ENCODE measurements at places on chromosomes 16 and 17.

- peak; percentile 22 for DNase-seq
Observed at GRCh38 chr17:65228734-65229620, 91.8 kb downstream of the RGS9 start.

DNA sequence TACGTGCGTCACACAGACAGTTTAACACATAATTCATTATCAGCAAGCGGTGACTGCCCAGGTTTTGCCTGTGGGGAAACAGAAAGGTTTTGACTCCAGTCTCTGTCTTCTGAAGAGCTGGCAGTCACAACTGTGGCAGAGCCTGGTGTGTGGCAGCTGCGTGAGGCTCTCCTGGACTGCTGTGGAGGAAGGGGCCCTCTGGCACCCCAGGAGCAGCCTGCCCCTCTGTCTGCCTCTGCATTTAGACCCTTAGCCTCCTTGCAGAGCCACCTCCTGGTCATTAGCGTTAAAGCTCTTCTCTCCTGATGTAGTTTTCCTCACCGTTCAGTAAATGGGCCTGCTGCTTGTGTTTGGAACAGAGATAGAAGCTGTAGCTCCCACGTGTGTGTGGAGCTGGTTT is 10.9 kb downstream of the RAB40C start:
- no peak for DNase-seq

- DNase-seq: no peak
Observed at GRCh38 chr16:57986196-57986595, 14.3 kb downstream of the ZNF319 start.

DNA sequence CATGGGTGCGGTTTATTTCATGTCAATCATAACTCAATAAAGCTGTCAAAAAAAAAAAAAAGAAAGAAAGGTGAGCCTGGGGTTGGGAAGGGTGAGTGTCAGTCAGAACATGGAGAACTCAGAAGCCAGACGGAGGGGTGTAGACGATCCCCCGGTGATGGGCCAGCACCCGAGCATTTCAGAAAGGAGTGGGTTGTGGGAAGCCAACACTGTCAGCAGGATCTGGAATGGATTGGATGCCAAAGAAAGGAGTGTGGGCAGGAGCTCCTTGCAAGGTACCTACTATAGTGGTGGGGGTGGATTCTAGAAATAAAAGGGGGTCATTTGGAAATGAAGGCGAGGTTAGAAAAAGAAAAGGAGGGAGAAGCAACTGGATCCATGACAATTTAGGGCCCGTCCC is 19.8 kb upstream of the SCIMP start:
- no peak for DNase-seq

DNA sequence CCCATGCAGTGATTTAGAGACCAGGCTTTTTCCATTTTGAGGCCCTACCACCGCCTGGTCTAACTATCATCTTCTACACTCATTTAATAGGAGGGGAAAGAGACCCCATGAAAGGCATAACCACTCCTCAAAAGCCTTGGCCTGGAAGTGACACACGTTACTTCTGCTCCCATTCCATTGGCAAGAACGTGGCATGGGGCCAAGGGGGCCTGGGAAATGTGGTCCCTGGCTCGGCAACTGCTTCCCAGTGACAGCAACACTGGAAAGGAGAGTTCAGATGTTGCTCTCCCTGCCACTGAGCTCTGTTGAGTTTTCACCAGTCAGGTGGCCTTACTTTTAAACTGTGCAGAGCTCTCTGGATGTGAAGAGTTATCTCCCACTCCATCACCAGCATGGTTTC is 45.2 kb upstream of the MAP3K14 start:
- DNase-seq: no peak

DNA sequence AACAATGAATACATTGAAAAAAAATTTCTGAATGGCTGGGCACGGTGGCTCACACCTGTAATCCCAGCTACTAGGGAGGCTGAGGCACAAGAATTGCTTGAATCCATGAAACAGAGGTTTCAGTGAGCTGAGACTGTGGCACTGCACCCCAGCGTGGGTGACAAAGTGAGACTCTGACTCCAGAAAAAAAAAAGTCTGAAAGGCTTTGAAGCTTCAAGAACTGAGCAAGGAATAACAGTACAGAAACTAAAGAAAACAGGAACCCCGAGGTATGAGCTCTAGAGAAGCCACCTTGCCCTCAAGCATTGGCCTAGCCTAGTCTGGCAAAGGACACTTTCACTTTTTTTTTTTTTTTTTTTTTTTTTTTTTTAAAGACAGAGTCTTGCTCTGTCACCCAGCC is 45.0 kb downstream of the TEX2 start:
- peak; percentile 38 for DNase-seq

DNA sequence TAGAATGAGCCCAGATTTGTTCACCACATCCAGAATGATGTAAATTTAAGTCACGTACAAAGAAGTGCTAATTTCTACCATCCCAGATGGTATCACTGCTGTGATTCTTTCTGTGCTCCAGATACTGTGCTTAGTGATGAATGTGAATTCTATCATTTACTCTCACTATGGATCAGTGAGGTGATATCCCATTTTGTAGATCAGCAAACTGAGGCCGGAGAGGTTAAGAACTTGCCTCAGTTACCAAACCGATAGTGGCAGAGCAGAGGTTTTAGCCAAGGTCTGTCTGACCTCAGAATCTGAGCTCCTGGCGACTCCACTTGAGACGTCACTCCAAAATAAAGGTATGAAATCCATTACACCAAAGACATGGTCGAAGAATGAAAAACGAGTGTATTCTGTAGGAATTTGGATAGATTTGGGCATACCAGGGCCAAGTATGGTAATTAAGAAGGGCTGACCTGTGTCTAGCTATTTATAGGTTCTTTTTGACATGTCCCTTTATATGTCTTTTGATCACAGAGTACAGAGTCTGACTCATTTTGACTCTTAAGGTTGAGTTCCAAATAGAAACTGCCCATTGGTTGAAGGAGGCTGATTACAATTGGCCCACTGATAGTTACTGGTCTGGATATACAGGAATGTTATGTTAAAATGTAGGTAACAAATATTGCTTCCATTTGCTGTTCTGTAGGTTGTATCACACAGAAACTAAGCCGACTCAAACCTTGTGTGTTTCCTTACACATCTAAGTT is 10.0 kb downstream of the MAP2K6 start:
- no peak for DNase-seq

GRCh38 chr17:29358416-29358815 is 31.7 kb upstream of the TAOK1 start:
- no peak for DNase-seq

GRCh38 chr17:21218831-21219380 is 4.9 kb upstream of the TMEM11 start:
- no peak for DNase-seq

Data from CD4-positive, alpha-beta T cell treated with Interleukin-1 beta for 1 hour (primary cell).